ENCODE measurements at places on chromosomes 12 and 14.

- DNase-seq = peak; percentile 65
Observed at GRCh38 chr12:49200919-49201594, 12.2 kb upstream of the TUBA1A start.

DNA sequence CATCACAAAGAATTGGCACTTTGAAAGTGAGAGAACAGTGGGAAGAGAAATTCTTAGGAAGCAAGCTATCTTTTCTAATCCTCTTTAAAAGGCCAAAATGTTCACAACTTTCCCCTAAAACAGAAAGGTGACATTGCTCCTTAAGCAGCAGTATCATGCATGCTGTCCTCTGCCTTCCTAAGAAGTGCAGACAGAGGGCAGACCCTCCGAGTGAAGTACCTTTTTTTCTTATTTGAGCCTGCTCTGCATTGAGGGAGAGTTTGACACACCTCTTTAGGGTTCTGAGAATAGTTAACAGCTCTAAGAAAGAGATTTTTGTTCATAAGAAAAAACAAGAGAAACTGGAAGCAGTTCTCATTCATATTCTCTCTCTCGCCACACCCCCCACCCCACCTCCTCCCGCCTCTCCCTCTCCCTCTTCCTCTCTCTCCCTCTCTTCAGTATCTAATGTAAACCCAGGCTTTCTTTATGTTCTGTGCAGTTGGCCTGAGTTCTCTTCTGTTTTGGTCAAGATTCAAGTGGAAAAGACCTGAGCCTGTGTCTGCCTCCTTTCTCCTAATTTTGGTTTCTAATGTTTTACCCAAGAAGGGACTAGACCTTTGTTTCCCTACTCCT lies 709.1 kb downstream of the DIO2 start:
- no peak for DNase-seq

DNA sequence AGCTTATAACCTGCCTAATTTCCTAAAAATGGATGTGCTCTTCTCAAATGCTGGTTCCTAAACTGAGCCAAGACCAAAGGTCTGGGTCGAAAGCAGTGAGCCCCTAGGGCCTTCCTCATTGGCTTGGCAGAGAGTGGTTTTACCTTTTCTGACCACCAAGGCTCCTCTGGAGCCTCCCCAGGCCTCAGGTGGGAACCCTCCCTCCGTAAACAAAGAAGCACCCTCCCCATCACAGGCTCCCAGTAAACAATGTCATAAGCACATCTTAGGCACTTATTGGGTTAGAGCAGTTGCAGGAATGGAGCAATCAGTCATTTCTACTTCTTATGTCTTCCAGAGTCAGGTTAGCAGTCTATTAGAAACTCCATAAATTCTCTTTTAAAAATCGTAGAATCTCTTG lies 6.0 kb downstream of the CHPT1 start:
- DNase-seq = no peak

DNA sequence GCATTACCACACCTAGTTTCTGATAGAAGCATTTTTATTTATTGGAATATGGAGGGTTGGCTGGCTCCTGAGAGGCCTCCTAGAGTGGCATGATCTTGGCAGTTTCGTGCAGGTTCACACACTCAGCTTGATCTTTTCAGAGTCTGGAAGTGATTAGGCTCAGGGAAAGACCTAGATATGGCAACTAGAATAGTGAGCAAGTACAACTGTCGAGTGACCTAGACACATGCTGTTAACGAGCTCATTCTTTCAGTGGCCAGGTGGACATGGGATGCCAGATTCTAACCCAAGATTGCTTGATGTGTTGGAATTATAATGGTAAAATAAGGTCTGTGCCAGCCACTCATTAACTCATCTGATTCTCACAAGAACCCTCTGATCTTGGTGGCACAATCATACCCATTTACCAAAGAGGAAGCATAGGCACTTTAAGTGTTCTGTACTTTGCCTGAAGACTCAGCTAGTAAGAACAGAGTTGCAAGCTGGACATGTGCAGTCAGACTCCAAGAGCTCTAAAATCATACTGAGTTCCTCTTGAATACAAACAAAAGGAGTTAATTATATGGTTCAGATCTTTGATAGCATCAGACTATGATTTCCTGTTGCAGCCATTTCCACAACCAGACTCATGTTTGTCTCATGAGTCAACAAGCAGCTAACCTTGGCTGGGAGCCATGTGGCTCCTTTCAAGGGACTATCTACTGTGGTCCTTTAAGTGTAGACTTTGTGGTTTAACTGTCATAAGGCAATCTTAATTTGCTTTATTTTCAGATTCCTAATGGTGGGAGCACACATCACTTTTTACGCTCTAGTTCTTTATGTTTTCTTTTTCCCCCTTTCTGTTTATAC lies 144.2 kb downstream of the PLEKHA5 start:
- peak; percentile 89 for DNase-seq

DNA sequence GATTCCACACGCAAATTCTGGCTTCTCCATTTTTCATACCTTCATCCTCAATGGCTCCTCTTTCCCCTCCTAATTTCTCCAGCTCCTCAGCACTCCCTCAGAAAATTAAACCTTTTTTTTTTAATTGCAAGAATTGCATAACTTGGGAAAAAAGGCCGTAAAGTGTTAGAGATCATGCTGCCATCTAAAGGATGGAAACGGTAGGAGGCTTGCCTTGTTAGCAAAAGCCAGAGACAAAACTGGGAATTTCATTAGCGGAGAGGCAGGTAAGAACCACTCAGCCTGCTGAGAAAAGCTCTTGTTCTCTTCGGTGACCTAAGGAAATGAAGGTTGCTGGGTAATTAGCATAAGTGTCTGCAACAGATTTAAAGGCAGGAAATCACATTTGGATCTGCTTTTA lies 204.3 kb downstream of the AEBP2 start:
- DNase-seq = peak; percentile 17

DNA sequence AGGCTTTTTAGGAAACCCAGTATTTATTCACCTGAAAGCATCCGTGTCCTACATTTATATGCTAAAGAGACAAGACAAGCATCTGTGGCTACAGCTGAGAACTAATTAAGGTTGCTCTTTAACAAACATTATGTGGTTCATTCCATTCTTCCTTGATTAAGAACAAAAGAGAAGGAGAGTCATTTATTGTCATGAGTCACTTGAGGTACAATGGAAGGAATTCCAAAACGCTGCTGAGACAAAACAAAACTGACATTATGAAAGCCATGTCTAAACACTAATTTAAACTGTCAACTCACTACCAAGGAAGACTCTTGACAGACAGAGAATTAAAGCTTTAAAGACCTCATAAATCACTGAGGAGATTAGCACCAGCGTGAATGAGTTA lies 214.4 kb downstream of the BMP4 start:
- DNase-seq = no peak

GRCh38 chr14:60975551-60975950 lies 5.3 kb downstream of the TRMT5 start:
- no peak for DNase-seq

DNA sequence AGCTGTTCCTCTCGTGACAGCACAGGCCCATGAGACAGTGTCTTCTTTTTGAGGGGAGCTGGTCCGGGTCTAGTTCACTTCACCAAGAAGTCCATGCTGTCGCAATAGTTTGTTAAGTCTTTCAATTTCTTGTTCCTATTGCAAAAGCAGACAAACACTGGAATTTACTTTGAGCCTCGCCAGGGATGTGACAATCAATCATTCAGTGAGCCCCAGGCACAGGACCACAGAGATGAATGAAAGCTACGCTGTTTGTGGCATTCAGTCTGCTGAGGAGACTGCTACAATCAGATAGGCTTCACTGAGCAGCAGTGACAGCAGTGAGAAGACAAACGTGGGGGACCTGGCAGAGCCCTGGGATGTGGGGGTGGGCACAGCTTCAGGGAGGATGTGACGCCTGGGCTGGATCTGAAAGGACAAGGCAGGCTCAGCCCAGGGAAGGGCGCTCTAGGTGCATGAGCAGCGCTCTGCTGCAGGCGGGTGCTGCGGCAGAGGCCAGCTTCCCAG lies 35.5 kb downstream of the TCTN1 start:
- no peak for DNase-seq

GRCh38 chr14:94001016-94001415 lies 3.9 kb downstream of the CCDC197 start:
- no peak for DNase-seq

DNA sequence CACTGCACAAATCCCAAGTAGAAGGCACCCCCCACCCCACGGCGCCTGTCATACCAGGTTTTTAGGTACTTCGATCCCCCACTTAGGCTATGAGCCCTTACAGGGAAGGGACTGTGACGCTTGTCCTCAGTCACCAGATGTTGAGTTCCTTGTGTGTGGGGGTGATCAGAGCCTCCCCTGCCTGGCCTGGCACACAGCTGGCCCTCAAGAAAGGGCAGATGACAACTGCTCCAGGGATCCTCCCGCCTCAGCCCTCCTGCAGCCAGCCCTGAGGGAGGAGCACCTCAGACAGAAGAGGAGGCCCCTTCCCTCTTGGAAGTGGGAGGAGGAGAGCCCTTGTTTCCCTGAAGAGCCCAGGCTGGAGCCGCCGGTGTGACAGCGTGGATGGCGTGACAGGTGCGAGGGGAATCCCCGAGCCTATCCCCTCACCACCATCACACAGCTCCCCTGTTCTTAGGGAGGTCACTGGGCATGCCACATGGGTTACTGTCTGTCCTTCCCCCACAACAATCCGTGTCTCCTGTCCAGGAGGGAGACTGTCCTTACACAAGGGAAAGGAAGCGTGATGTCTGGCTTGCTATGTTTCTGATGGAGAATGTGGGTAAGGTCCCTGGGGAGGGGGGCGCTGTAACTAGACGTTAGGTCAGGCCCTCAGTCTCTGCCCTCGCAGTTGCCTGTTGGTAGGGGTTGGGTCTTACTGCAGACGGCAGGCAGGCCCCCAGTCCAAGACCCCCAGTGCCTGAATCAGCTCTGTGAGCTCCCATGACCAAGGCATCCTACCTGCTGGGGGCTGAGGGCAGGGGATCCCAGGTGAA lies 31.4 kb downstream of the P2RX4 start:
- DNase-seq = no peak

DNA sequence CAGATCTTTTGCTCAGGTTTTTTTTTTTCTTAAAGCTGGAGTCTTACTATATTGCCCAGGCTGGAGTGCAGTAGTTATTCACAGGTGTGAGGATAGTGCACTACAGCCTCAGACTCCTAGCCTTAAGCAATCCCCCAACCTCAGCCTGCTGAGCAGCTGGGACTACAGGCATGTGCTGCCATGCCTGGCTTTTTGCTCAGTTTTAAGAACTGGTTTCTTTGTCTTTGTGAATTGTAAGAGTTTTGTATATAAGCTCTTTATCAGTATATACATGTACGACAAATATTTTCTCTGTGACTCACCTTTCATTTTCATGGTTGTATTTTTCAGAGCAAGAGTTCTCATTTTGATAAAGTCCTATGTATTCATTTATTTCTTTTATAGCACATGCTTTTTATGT lies 33.3 kb upstream of the C2CD5 start:
- no peak for DNase-seq

DNA sequence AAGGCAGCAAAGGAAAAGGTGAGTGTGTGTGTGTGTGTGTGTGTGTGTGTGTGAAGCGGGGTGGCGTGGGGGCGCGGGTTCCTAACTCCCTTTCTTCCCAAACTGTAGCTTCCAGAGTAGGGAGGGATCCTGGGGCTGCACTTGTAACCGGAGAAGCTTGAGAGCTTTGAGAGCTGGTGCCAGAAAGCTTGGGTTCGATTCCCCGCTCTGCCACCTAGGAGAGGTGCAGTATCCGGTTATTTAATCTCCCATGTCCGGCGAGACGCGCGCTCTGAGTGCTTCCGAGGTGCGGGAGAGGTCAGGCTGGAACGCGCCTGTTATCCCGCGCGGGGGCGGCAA lies 7.2 kb upstream of the RACGAP1 start:
- no peak for DNase-seq

GRCh38 chr12:45703942-45704341 lies 25.6 kb upstream of the ARID2 start:
- no peak for DNase-seq

GRCh38 chr12:109830267-109830666 lies 2.9 kb downstream of the TRPV4 start:
- DNase-seq = no peak

DNA sequence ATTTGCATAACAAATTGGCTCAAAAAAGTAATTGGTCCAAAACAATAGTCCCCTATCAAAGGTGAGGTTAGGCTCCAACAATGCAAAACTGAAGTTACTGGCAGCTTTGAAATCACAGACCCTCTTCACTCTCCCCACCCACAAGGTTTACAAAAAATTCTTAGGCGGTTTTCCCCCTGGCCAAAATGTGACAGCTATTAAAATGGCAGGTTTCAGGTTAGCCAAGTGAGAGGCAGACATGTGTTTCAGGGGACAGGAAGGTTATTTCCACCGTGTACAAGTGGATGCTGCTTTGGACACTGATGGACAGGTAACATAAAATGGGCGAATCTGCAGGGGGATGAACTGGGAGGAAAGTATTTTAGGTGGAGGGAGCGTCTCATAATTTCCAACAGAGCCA lies 888 bp upstream of the SPIC start:
- no peak for DNase-seq

GRCh38 chr12:118958520-118958919 lies 22.8 kb upstream of the SRRM4 start:
- DNase-seq = no peak

Measured in kidney glomerular epithelial cell (primary cell).